ENCODE measurements at places on chromosomes 3 and 15.

DNA sequence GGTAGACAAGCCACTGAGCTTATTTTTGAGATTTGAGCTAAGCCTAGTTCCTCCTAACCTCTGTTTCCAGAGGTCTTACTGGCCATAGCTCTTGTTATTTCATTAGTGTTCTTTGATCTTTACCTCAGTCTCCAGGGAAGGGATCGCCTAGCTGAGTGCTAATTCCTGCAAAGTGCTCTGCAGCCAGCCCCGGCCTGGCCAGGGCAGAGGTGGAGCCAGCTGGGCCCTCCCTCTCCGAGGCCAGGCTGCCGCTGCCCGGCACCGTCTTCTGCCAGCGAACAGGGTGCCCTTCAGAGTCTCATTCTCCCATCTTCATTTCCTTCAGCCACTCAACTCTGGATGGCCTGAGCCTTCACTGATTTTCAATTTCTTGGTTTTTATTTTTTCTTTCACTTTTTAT lies 19.7 kb downstream of the FAN1 start:
- DNase-seq, result no peak

GRCh38 chr3:128745742-128746141 lies 19.8 kb downstream of the RAB7A start:
- DNase-seq, result no peak

DNA sequence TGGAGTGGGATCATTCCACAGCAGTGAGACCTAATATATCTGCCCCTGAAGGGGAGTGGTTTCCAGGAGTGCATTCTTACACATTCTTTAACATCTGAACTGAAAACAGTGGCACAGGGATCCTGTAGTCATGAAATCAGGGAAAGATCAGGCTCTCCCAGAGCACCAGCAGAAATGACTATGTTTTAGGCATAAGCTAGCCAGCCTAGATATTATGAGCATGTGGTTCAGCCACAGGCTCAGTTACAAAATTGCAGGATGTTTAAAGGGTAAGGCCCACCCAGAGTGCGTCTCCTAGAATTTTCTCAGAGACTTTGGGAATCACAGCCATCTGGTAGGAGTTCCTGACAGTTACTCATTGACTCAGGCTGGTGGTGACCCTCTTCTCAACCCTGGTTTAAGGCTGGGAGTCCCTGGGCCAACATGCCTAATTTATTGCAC lies 20.9 kb downstream of the FSTL1 start:
- no peak for DNase-seq

DNA sequence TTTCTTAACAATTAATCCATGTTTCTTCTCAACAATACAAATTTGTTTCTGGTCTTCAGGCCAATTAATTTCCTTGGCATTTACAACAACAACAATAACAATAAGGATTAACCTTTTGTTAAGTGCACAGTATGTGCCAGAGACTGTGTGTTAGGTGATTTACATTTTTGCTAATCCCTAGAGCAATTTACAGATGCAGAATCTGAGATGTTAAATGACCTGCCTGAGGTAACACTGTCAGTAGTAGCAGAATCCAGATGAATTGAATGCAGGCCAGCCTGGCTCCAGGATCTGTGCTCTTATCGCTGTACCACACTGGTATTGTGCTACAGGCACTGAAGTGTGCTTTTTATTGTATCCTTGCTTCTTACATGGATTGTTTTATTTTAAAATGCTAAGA lies 122.2 kb downstream of the MEIS2 start:
- DNase-seq, result no peak

GRCh38 chr15:39778021-39778420 lies 4.6 kb downstream of the FSIP1 start:
- no peak for DNase-seq

GRCh38 chr3:12972781-12973702 lies 100.2 kb downstream of the IQSEC1 start:
- no peak for DNase-seq

DNA sequence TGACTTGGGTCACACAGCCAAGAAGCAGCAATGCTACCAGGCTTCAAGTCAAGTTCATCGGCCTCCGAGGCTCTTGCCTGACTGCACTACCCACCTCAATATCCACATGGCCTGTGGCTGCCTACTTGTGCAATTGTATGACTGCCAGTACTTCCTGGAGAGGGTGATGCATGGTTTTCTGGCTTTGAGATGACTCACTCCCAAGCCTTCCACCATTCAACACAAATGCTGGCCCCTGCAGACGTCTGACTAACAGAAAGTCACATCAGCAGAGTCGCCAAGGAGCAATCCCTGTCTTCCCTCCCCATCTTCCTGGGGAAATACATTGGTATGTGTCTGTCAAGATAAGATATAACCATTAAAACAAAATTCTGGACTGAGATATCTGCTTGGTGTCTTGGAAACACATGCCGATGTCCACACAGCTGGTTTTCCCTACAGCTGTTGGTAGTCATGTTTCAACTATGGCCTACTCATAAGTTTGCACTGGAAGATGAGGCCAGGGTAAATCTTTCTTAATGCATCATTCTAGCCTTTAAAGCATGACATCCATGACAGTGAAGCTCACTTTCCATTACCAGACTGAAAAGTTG lies 79.6 kb upstream of the SPATA12 start:
- no peak for DNase-seq

DNA sequence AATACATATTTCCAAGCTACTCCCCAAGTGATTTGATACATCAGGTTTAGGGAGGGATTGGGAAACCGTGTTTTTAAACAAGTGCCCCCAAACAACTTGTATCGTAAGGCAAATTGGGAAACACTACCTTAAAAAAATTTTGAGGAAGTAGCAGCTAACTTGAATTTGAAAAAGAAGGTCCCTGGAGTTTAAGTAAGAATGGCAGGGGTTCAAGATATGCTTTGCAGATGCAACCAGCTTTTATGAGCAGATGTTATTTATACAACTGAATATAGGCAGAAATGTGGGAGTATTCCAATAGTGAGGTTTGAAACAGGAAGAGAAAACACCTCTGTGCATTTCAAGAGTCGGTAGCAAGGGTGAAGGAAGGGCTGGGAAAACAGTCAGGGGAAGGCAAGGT lies 139.6 kb downstream of the IL20RB start:
- DNase-seq, result no peak

GRCh38 chr15:66252685-66253417 lies 699 bp downstream of the MEGF11 start:
- no peak for DNase-seq

GRCh38 chr3:57998366-57999283 lies 9.6 kb upstream of the FLNB start:
- no peak for DNase-seq

DNA sequence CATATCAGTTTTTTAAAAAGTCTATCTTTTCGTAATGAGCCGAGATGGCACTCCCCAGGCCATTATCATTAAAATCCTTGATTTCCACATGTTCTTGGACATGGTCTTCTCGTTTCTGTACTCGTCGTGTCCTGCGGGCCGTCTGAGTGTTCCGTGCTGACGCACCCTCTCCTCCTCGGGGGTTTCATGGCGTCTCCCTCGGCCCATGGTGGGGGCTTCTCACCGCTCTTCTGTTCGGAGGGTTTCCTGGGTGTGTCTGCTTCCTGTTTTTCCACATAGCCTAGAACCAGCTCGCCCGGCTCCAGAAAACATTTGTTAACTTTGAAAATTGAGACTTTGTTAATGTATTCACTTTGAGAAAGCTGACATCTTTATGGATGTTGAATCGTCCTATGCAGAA lies 92.7 kb downstream of the VGLL4 start:
- no peak for DNase-seq

DNA sequence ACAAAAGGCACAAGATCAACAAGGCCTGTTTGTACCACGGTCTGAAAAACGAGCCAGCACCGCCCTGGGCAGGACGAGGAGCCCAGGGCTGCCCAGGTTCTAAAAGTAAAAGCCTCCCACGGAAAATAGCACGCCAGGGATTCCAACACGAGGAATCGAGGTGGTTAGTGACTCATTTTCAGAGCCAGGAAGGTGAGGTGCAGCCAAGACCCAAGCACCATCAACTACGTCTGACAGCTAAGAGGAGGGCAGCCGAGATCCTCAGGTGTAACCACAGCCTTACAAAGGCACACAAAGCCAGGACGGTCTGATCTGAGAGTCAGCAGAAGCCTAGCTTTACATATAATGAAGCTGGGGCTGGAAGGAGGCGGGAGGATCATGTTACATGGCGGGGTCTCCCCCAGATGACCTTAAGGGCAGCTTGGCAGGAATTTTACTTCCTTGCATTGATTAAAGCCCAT lies 52.5 kb downstream of the ATP10A start:
- DNase-seq, result no peak

- DNase-seq, result no peak
These were observed 1462.8 kb upstream of the GBE1 start for GRCh38 chr3:83224101-83224868.

DNA sequence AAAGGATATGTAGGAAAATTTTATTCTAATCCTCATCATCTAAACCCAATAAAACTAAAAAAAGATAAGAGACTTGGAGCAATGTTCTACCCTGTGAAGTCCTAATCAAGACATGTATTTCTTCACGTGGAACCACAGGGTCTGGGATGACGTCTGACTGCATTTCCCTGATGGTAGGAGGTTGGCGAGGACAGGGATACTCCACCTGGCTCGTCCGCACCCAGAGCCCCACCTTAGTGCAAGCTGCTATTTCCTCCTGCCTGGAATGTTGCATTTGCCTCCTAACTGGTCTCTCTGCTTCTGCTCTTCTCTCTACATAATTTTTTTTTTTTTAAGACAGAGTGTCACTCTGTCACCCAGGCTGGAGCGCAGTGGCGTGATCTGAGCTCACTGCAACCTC lies 57.7 kb upstream of the RASGRP1 start:
- no peak for DNase-seq

- DNase-seq, result peak; percentile 65
These were observed 138.1 kb downstream of the MAP2K5 start for GRCh38 chr15:67680641-67681040.

DNA sequence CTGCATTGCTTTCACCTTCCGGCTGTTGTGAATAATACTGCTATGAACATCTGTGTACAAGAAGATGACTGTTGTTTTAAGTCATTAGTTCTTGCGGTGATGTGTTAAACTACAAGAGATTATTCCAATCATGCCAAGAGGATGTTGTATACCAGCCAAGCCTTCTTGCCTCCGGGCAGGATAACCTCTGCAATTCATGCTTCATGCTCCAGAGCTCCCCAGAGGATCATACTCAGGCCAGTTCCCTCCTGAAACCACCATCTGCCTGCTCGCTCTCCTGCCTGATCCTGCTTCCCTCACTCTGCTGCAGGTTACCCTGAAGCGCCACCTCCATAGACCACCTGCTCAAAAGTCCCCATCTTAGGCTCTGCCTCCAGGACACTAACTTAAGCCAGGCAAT lies 187.1 kb upstream of the PROK2 start:
- DNase-seq, result no peak

DNA sequence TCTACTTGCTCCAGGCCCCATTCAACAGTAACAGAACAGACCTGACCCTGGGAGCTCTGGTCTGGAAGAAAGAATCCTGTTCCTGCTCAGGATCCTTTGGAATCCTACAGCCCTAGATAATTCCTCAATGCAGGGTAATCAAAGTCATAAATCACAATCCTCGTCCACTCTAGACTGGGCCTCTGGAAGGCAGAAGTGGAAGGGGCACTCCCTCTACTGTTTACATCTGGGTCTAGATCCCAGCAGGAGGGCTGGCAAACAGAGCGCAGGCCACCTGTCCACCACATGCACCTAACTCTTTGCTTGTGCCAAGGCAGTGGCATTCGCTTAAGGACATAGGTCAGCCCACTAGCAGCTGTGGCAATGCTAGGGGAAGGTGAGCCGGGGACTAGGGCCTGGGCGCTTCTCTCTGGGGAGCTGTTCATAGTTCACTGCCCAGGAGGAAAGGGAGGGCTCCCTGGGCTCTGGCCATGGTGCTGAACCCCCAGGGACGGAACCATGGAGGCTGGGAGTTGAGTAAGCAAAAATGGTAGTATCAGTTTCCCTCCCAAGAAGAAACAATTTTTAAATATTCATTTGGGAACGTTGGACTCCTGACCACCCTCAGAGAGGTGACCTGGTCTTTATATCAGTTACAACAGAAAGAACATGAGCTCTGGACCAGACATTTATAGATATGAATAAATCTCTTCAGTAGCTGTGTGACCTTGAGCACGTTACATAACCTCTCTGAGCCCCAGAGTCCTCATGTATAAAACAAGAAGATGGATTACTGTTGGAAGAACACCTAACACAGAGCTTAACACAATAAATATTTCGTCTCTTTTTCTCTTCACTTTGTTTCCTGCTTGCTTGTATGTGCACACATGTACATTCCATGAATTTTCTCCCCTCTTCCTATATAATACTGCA lies 90.2 kb downstream of the NTRK3 start:
- DNase-seq, result peak; percentile 42

DNA sequence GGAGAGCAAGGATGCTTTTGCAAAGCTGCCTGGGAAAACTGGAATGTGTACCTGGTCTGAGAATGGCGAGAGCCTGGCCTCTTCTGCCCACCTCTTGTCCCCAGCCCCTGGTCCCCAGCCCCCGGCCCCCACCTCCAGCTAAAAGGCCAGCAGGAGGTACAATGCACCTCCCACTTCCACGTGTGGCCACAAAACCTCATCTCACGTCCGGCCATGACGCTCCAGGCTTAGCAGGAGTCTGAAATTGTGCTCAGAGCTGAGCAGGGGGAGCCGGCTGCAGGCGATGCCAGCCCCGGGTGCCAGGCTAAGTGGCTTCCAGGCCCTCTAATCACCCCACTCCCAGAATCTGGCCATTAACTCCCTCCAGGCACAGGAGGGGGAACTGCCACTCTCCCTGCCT lies 83.1 kb upstream of the PRR20G start:
- no peak for DNase-seq

- no peak for DNase-seq
These were observed 90.2 kb downstream of the DCUN1D1 start for GRCh38 chr3:182889948-182890629.

- DNase-seq, result no peak
These were observed 53.0 kb downstream of the CMTM6 start for GRCh38 chr3:32449691-32450090.

- DNase-seq, result no peak
These were observed 273.3 kb downstream of the RPLP1 start for GRCh38 chr15:69725957-69726356.

- DNase-seq, result no peak
These were observed 204.3 kb downstream of the ZBTB20 start for GRCh38 chr3:114942773-114943172.

- no peak for DNase-seq
These were observed 32.0 kb downstream of the RNF168 start for GRCh38 chr3:196471551-196471950.

DNA sequence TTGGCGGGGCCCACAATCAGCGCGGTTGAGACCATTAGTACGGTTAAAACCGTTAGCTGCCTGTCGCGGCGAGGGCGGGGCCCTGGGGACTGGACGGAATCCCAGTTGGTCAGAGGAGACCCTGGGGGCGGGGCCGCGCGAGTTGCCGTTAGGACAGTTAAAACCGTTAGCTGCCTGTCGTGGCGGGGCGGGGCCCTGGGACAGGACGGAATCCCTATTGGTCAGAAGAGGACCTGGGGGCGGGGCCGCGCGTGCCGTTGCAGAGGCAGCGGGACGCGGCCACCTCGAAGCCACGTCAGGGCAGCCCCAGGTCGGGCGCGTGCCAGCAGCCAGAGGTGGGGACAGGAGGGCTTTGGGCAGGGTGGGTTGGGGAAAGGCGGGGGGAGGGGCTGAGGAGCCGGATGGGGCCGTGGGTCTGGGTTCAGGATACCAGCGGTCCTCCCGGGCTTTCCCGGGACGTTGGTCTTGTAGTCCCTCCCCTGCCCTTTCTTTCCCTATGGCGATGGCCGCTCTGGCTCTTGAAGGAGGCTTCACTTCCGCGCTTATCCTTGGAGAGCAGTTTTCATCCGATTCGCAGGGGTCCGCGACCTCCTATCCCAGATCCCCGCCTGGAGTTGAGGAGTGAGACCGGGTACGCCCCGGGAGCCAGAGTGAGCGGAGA lies 28.0 kb downstream of the KLHDC8B start:
- DNase-seq, result no peak

- DNase-seq, result no peak
These were observed 53.1 kb upstream of the PARL start for GRCh38 chr3:183937601-183938286.
